ENCODE measurements at places on chromosomes 16 and 17.
A peak's percentile ranks its signal among the peaks of the same experiment; 100 is the strongest.

DNA sequence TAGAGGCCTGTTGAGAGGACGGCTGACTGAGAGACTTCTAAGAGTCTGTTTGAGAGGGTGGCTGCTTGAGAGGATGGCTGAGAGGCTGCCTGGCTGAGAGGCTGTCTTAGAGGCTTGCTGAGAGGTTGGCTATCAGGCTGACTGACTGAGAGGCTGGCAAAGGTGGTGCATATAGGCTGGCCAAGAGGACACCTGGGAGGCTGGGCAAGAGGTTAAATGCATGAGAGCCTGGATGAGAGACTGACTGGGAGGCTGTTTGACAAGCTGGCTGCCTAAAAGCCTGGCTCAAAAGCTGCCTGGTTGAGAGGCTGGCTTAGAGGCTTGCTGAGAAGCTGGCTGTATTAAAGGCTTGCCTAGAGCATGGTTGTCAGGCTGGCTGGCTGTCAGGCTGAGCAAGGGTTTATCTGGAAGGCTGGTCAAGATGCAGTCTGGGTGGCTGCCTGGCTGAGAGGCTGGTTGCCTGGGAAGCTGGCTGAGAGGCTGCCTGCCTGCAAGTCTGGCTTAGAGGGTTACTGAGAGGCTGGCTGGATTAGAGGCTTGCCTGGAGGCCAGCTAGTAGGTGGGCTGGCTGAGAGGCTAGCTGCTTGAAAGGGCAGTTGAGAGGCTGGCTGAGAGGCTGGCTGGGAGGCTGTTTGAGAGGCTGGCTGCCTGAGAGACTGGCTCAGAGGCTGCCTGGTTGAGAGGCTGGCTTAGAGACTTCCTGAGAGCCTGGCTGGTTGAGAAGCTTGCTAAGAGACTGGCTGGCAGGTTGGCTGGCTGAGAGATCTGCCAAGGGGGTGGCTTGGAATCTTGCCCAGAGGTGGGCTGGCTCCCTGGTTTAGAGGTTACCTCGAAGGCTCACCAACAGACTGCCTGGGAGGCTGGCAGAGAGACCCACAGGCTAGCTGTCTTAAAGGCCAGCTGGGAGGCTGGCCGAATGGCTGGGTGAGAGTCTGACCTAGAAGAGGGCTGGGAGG is 38.3 kb upstream of the ACSM2B start:
- DNase-seq: no peak

- peak; percentile 35 for DNase-seq
These were observed 497 bp downstream of the SMIM5 start for GRCh38 chr17:75633486-75634375.

DNA sequence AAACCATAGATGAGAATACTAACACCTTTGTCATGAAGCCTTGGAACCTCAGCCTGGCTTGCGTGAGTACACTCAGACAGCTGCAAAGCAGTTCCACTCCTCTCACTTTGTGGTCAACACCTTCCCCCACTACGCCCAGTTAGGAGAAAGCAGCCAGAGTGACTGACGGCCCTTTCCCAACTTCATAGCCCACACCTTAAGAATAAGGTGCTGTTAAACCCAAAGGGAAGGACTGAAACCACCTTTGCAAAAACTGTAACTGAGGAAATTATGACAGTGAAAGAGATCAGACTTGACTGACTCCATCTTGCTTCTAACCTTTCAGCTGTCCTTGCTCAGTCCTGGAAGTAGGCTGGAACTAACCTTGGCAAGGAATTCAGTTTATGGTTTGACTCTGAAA is 13.7 kb downstream of the N4BP1 start:
- no peak for DNase-seq

- no peak for DNase-seq
These were observed 265.9 kb downstream of the SOX9 start for GRCh38 chr17:72386619-72387237.

DNA sequence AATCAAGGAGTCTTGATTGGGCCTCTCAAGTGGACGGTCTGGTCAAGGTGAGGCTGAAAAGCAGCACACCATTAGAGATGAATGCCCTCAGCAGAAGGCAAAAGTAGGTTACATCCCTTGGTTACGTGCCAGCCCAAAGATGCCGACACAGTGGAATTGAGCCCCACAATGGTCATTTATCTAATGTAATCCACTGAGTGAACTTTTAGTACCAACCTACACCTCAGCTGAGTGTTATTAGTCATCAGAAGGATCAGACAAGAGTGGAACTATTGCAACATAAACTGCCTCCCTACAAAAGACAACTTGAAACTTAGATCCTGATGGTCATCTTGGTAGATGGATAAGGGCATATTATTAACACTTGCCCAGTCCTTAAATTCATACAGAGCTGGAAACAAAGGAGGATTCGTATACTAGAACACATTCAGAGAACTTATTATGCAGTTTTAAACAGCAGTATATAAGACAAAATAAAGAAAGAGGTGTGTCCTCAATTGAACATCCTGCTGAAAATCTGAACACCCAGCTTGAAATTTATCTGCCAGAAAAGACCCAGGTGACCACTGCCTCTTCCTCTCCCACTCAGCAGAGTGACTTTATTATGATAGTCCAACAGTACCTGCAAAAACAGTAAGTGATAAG is 2.8 kb downstream of the DCUN1D3 start:
- no peak for DNase-seq

DNA sequence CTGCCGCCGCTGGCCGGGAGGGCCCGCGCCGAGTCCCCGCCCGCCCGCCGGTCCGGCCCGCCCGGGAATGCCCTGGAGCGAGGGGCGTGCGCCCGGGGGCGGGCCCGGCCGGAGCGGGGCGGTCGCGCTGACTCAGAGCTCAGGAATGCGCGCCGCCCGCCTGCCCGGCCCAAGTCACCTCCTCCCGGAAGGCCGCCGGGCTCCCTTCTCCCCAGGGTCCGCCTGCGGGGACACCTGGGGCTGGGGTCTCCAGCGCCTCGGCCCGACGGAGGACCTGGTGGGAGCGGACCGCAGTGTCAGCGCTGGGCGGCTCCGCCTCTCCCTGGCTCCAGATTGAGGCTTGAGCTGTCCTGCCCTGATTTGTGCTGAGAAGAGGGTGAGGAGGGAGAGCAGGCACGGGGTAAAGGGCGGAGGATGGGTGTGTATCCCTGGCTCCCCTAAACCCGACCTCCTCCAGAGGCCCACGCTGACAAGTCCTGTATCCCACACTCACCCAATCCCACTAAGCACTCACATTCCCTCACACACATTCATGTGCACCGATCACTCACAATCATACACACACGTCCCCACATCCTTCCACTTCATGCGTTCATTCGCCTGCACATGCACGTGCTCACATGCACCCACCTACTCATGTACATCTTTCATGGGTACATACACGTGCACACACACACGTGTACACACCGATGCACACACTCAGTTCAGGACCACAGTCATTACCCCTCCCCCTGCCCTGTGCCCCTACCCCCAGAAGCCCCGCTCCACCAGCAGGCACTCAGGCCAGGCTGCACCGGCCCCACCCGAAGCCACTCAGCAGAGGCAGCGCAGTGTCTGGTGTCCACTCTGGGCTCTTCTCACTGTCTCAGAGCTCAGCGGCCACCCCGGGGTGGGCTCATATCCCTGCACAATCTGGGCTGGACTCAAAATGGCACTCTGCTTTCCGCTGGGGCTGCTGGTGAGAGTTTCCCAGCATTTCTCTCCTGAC is at the start of gene RHBDF1:
TSS of gene RHBDF1 (minus strand) at position 71 of the 988 bp plus-strand sequence. CDS start 7,616 bp downstream, outside the sequence.
- no peak for DNase-seq

DNA sequence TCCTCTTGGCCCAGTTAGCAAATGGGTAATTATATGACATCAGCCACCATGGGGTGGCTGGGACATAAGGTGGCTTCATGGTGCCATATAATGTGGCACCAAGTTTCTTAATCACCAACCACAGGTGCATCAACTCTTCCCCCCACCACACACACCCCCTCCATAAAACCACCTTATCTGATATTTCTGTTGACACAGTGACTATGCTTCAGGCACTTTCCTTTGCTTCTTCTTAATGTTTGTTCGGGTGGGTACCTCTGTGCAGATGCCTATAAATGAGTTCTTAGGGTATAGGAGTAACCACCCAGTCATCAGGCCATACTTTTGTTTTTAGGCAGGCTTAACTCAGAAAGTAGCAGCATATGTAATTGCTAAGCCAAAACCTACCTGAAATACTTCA is 29.5 kb downstream of the RNF43 start:
- DNase-seq: no peak

GRCh38 chr16:89722392-89723278 is 1.3 kb downstream of the ZNF276 start:
- peak; percentile 66 for DNase-seq

DNA sequence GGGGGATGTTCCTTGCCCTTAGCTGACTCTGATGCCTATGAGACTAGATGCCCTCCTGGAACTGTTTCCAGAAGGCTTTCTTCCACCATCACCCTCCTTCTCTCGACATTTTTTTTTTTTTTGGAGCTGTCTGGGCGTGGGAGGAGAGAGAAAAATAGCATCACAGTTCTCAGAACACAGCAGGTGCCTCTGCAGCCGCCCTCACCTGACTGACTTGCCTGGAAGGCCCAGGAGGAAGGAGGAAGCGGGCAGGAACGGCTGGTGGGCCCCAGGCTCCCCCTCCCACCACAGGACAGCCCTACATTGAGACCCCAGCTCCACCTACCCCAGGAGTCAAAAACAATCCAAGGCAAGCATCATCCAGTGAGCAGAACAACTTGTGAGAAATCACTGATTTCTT is 20.3 kb upstream of the CACNG5 start:
- no peak for DNase-seq

GRCh38 chr17:31174215-31174614 is 79.4 kb downstream of the NF1 start:
- no peak for DNase-seq

DNA sequence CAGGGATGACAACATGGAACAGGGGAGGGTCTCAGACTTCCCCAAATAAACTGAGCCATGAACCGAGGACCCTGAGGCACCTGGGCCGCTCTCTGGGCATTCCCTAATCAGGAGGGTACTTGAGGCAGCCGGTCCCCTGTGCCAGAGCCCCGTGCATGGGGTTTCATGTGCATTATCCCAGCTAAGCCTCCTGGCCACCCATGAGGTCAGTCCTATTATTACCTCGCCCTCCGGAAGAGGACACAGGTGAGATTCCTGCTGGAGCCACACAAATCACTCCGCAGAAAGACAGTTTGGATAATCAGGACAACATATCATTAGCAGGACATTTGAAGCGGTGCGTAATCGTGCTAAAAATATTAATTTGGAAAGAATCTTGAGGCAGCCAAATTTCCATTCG is 274.0 kb downstream of the PARN start:
- no peak for DNase-seq

DNA sequence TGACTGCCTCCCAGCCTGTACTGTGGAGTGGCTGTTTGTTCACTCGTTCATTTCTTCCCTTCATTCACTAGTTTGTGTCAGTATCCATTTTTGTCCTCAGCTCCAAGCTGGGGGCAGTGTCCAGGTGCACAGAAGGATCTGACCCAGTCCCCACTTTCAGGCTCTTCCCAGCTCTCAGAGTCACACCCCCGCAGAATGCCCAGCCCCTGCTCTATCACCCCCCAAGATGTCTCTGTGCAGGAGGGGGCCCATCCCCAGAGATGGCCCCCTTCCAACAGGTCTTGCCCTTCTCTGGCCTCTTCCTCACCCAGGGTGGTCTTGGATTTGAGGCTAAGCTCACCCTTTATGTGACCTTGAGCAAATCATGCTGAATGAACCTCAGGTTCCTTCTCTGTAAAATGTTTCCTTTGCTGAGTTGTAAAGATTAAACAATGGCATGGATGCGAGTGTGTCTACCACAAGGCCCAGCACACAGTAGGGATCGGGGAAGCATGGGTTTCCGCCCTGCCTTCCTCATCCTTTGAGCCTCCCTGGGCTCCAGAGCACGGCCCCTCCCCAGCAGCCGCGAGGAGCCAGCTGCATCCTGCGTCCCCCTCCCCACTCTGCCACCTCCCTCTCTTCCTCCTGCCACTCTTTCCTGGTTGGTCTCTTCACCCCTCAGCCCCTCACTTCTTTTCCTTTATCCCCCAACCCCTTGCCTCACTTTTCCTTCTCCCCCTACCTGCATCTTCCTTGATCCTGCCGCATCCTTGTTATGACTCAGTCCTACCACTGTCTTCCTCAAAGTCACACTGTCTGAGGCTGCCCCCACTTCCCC is 2.8 kb downstream of the FBXL19 start:
- no peak for DNase-seq

DNA sequence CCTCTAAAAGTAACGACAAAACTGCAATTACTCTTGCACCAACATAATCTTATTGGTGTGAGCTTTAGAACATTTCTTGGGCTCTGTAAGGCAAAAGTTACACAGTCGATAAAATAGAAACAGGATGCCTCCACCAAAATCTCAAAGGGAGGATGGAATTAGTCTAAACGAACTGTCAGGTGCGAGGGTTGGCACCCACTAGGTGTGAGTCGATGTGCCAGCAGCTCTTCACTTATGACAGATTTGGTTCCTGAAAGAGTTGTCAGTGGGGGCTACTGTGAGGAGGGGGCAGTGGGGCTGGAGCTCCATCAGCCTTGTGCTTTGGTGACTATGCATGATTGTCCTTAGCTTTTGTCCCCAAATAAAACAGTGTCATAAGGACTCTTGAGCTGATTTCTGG is 422.9 kb downstream of the TMEM114 start:
- no peak for DNase-seq

- DNase-seq: no peak
These were observed 23.6 kb upstream of the ATF7IP2 start for GRCh38 chr16:10362077-10362863.

- no peak for DNase-seq
These were observed 8.8 kb upstream of the SUMO2 start for GRCh38 chr17:75191584-75191983.

GRCh38 chr17:80866050-80866793 is 125.4 kb upstream of the CHMP6 start:
- peak; percentile 48 for DNase-seq

GRCh38 chr17:38740044-38740443 is 8.1 kb downstream of the PCGF2 start:
- DNase-seq: no peak

DNA sequence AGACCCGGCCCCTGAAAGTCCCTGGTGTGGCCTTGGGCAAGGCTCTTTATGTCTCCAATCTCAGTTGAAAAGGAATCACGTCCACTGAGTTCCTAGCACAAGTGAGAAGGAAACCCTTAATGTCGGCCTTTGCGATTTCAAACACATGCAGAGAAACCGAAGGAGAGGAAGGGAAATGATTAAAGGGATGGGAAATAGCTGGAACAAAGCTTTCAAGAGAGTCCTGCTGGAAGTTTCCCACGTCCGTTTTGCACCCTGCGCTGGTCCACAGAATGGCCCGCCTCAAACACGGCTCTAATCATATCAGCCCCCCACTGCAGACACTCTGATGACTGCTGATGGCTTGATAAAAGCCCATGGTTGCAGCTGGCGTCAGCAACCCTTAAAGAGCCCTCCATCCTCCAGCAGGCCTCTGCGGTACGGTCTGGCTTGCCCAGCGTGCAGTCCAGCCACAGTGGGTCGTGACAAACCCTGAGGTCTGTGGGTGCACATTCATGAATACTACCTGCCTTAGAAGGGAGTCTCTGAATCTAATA is 765.5 kb upstream of the EEF2KMT start:
- no peak for DNase-seq
